GM12865 (cell line): ENCODE measurements at places on chromosomes 5 and 9.

DNA sequence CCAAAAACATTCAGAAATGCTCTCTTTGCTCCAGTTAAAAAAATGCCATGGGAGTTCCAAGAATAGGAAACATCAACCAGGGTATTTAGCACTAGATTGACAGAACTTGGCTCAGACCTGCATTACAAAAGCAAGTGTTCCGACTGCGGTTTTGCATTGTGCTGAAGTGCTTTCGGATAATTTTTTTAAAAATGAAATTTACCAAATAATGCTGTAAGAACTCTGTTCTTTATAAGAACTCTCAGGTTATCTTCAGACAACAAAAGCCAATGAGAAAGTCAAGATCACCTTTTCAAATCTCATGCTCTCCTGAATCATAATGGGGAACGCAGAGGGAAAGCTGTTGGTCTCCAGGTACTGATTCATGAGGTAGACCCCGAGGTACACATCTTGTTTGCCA is 483 bp upstream of the PLPP6 start:
- DNase-seq, result no peak

- DNase-seq, result no peak
Measured at GRCh38 chr9:25481372-25481771, 196.9 kb downstream of the TUSC1 start.

DNA sequence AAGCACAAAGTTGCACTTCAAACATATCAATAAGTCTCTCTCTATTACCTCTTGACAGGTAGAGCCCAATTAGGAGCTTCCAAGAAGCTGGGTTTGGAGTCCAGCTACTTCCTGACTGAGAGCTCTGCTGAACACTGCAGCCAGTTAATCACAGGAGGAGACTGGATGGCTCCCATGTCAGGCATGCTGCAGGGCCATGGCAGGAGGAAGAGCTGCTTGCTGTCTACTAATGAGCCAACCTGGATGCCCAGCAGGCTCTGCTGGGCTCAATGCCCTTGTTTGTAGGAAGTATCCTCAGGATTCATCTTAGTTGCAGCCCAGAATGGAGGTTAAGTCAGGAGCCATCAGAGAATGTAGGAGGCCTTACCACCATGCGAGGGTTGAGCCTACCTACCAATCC is 91.9 kb downstream of the TMEM215 start:
- no peak for DNase-seq

DNA sequence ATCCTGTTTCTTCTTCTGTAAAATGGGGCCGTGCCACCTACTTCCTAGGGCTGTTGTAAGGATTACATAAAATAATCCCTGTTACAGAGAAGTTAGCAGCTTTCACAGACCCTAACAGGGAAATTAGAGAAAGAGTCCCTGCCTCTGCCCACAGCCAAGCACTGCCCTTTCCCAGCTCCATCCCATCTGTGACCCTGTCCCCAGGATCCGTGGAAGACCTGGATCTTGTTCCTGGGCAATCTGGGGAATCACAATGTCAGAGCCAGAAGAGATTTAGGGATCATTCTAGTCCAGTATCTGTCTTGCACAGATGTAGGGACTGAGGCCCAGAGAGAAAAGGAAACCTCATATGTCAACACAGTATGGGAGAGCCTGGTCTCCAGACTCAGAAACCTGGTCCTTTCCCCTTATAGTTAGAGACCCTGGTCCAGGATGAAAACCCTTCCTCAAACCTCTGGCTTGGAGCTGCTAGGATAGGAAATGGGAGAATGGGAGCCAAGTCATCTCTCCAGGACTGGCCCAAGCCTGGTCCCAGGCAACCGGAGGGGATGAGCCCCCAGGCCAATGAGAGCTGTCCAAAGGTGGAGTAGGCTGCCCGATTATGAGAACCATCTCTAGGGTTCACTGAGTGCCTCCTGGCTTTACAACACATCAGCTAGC is 12.5 kb downstream of the LHX6 start:
- no peak for DNase-seq

DNA sequence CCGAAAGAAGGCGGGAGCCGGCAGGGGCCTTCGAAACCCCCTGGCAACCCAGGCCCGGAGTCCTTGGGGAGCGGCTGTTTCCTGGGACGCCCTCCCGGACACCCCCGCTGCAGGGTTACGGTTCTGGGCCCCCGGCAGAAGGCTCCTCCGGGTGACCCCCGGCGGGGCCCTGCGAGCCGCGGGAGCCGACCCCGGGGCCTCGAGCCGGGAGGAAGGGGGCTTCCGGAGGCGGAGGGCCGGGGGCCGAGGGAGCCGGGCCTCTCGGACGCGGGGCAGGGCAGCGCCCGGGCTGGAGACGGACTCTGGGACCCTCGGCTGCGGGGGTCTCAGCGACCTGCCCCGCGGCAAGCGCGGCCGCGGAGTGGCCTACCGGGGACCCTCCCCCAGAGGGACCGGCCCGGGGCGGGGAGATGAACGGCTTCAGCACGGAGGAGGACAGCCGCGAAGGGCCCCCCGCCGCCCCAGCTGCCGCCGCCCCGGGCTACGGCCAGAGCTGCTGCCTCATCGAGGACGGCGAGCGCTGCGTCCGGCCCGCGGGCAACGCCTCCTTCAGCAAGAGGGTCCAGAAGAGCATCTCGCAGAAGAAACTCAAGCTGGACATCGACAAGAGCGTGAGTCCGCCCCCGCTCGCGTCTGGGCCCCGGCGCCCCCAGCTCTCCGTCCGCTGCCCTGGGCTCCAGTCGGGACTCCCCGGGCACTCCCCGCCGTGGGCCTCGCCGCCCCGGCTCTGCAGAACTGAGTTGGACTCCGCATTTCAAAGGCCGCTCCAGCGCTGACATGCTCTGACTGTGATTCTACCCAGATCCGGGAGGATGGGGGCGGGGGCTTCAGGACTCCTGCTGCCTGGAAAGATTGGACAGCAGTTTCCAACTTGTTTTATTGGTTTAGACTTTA is 645 bp downstream of the SAP30L start:
- DNase-seq, result peak; percentile 50

DNA sequence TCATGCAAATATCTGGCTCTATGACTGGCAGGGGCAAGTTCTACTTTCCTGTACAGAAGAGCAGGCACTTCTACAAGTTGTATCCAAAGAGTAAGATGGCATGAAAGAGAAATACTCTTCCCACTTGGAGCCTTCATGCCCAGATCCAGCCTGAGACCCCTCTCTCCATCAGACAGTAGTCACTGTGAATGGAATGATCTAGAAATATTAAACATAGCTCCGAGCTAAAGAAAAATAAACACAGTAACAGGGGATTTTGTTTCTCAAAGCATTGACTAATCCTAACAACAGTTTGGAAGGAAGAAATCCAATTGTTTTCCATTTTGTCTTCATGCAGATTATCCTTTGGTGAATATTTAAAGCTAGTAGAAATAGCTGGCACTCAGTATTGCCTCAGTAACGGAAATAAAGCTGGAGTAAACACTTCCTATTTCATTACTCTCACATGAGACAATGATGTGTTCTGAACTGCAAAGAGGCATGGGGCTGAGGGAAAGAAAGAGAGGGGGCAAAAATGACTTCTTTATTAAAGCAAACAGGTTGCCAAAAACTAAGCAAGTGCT is 100.0 kb downstream of the SEMA5A start:
- DNase-seq, result no peak

DNA sequence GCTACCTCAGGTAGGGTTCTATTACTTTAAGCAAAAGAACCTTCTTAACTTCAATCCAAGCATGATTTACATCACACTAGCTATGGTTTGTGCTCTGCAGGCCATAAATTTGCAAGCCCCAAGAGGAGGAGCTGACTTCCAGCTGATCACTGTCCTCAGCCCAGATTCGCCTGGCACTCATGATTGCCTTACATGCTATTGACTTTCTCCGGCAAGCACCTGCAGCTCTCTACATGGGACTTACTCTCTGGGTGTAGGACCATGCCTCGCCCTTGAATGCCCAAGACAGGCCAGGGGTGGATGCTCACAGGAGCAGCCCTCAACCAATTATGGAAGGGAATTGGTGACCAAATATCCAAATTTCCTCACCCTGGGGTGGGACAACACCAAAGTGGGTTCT is 99.8 kb downstream of the ESM1 start:
- DNase-seq, result no peak

- DNase-seq, result no peak
Measured at GRCh38 chr5:44001236-44001635, 388.0 kb downstream of the FGF10 start.

- DNase-seq, result no peak
Measured at GRCh38 chr5:114099161-114099560, 262.7 kb upstream of the KCNN2 start.

GRCh38 chr9:102032614-102033013 is 294.2 kb upstream of the GRIN3A start:
- no peak for DNase-seq
